ENCODE measurements at places on chromosomes 5 and 9.

DNA sequence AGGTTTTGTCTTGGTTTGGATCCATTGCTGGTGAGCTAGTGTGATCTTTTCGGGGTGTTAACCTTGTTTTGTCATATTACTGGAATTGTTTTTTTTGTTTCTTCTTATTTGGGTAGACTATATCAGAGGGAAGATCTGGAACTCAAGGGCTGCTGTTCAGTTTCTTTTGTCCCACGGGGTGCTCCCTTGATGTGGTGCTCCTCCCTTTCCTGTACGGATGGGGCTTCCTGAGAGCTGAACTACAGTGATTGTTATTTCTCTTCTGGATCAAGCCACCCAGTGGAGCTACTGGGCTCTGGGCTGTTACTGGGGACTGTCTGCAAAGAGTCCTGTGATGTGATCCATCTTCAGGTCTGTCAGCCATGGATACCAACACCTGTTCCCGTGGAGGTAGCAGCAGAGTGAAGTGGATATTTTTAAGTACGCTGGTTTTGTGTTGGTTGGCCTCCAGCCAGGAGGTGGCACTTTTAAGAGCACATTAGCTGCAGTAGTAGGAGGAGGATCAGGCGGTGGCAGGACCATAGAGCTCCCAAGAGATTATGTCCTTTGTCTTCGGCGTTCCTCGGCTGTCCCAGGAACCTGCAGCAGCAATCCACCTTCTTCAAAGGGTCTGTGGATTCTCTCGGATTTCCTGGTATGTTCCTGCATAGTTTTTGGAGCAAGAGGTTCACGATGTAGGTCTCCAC, 27.2 kb downstream of the SCAMP1 start:
- no peak for DNase-seq

GRCh38 chr5:112682621-112683061, 55.0 kb upstream of the APC start:
- no peak for DNase-seq

- DNase-seq = peak; percentile 49
These were observed at the start of the genes GBA2 and RGP1 for GRCh38 chr9:35748858-35749514. Gene GBA2, minus strand, starts transcription at chr9:35749228. Its CDS starts 524 bp downstream, at chr9:35748704. Gene RGP1, plus strand, starts transcription at chr9:35749287. Its CDS starts 469 bp downstream, at chr9:35749756.

GRCh38 chr9:113675475-113675941, 200.6 kb upstream of the ZNF618 start:
- no peak for DNase-seq

DNA sequence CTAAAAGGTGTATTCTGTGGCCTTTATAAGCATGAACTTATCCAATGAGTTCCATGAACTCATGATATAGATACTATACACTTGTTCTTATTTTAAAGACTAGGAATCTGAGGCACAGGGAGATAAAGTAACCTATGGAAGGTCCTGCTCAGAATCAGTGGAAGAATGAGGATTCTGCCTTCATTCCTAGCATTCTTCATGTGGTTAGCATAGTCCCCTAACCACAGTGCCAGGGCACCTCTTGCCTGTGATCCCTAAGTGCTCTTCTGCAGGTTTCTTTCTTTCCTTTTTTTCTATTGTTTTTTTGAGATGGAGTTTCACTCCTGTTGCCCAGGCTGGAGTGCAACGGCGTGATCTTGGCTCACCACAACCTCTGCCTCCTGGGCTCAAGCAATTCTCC, 174.1 kb downstream of the C9orf152 start:
- no peak for DNase-seq

GRCh38 chr9:27856054-27856453, 282.8 kb upstream of the C9orf72 start:
- DNase-seq = no peak

DNA sequence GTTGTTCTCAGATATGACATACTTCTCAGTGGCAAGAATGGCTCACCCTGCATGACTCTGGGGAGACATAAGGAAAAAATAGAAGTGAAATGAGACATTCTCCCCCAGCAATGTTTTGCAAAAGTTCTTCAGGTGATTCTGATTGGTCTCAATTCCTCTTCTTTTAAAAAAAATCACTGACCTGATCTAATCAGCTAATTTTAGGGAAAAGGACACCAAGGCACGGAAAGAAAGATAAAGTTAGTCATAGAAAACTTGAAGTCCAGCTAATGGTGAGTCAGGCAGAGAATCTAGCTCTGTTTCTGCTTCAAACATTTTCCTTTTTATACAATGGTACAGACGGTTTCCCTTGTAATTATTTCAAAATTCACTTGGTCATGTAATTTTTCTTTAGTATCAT, 1018.9 kb upstream of the ARRDC3 start:
- no peak for DNase-seq

DNA sequence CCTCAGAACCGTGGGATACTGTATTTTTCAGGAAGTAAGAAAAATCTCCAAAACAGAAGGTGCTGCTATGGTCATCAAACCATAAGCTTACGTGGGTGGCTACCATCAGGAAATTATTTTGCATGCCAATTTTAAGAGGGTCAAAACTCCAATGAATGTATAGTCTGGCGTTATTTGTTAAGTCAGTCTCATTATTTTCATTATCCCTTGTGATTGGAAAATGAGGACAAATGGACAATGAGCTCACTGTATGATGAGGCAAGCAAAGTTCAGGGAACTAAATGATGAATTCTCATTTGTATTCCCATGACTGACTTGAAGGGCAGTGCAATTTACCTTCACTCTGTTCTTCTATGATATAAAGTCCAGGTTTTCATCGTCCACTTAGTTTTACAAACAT, 17.6 kb downstream of the PUM3 start:
- DNase-seq = no peak

DNA sequence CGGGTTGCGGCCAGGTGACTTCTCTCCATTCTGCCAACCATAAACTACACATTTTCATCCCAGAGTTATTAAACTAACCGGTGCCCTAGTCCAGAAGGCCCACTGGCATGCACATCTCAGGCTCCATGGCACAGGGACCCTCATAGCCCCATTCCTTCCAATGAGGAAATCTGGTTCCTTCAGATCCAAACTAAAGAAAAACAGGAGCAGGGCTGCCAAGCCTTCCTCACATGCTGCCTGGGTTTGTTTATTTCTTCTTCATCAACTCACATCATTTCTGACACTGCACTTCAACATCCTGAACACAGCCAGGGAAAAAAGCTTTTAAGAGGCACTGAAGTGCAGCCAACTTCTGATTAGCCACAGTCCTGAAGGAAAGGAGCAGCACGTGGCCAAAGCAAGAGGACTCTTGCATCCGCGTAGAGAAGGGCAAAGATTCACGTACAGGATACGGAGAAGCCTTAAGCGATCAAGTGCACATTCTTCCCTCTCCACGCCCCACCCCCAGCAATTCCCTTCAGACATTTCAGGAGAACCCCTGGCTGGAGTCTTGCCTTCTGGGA, 22.5 kb downstream of the LHFPL2 start:
- DNase-seq = no peak

GRCh38 chr5:57442080-57442839, 40.4 kb downstream of the ACTBL2 start:
- DNase-seq = no peak

GRCh38 chr5:58133631-58134296, 326.1 kb downstream of the PLK2 start:
- DNase-seq = no peak

GRCh38 chr5:73902327-73903051, 276.5 kb downstream of the ARHGEF28 start:
- DNase-seq = peak; percentile 18

DNA sequence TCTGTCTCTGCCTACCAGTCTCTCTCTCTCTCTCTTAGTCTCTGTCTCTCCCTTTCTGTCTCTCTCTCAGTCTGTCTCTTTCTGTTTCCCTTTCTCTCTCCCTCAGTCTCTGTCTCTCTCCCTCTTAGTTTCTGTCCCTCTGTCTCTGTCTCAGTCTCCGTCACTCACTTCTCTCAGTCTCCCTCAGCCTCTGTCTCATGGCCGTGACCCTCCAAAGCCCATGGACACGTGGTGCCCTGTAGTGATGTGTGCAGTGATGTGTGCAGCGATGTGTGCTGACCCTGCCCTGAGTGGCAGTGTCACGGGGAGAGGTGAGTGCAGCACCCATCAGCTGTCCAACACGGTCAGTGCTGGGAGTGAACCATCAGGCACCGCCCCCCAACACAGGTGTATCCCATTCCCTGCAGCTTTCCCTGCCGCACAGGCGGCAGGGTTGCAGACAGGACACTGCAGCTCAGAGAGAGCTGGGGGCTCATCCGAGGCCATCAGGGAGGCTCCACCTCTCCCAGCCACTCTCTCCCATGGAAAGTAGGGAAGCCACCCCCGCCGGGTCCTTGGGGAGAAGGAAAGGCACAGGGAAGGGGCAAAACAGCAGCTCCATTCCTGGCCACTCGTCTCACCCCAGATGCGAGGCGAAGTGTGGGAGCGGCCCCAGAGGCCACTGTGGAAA, 794 bp upstream of the LRRC14B start:
- DNase-seq = no peak

GRCh38 chr9:129547063-129547462, 73.8 kb downstream of the C9orf50 start:
- DNase-seq = no peak

DNA sequence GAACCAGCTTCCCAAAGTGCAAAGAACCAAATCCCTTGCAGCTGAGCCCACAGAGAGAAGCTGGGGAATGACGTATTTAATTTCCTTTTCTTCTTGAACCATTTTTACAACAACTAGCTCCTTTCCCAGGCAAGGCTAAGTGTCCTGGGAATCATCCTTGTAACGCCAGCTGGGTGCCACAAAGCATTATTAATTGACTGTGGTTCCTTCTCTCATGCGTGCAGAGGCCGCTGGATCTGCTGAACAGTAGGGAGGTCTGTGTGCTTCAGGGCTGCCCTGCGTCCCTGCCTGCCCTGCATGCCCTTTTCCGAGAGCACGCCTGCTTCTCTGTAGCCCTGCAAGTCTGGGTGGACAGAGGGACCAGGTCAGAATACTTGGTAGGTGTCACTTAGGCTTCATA, 124.1 kb upstream of the OTULINL start:
- no peak for DNase-seq

GRCh38 chr9:34982361-34982760, 7.2 kb upstream of the DNAJB5 start:
- no peak for DNase-seq

GRCh38 chr5:92364986-92365550, 982.0 kb upstream of the ARRDC3 start:
- DNase-seq = no peak

DNA sequence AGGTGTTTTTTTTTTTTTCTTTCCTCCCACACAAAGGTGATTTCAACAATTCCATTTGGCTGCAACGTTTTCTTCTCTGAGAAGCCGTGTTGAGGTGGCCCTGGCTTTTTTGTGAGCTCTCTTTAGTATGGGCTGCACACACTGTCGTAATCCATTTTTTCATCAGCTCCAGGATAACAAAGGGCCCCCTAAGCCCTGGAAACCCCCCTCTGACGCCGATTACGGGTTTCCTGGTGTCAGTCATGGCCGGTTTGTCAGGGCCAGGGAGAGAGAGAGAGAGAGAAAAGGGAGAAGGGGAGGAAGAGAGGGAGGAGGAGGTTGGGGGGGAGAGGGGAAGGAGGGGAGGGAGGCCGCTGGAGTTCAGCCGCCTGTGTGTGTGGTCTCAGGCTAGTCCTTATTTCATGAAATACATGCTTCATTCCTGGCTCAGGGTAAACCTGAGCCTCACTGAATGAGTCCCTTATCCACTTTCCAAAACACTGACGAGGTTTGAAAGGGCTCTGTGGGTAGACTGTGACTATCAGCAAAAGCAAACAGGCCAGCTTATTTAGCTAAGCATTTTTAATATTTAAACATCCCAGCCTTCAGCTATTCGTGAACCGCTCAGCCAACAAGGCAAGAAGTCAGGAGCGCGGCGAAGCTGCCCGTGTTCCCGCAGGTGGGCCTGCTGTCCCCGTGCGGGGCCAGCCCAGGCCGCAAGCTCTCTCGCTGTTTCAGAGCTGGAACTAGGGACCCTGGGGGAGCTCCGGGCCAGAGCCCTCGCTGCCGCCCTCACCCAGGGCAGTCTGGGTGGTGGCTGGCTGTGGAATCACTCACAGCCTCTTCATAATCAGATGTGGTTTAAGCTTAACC, 172.8 kb downstream of the ERCC6L2 start:
- no peak for DNase-seq

DNA sequence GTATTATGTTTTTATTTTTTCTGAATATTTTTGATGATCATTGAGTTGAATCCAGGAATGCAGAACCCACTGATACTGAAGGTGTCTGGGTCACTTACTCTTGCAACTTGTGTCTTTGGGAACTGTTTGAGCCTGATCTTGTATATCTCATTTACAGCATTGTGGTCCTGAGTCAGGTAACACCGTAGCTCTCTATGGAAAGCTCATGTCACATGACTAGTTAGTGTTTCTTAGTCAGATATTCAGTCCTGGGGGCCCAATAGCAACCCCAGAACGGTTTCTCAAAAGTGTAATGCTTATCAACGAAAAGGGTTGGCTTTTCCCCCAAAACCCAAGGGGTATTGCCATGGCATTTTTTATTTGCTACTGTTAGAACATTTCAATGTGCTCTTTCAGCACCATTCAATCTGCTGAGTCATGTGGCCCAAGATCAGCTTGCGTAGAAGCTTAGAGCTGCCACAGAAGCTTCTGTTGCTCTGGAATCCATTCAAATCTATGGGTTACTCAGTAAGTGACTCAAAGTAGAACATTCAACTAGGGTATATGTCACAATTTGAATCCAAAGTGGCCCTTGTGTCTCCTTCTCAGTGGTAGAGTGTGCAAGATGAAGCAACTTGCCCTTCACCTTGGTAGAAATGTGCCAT, 12.1 kb upstream of the PTAR1 start:
- DNase-seq = no peak

DNA sequence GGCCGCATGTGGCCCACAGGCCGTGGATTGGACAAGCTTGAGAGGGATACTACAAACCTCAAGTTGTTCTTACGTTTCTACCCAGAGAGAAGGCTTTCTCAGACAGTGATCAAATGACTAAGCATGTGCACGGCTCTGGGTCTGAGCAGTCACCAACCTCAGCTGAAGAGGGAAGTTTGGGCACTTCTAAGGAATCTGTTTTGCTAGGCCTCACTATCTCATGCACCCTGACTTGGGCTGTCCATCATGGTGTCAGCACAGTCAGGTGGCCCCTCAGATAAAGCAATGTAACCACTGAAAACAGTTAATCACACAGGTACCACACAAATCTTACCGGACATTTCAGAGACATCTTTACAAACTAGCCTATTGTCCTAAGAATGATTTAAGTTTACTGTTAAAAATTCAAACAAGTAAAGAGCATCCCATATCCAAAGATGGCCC, 24.6 kb downstream of the CSF2 start:
- no peak for DNase-seq

DNA sequence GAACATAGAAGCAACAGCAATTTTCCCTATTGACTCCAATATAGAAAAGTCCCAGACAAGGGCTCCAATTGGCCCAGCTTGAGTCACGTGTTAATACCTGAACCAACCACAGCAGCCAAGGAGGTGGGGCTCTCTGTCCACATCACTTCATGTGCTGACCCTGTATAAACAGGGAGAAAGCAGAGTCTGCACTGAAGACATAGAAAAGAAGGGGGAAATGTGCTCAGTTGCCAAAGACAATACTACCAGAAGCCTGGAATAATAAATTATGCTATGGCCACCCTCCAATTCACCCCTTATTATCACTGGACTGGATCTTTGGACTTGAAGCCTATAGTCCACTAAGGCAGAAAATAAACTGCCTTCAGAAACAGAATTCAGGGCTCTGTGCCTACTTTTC, 275.4 kb downstream of the EPB41L4A start:
- no peak for DNase-seq

GRCh38 chr5:140418862-140419520, 17.4 kb downstream of the ANKHD1 start:
- no peak for DNase-seq

GRCh38 chr9:134227451-134228411, 63.4 kb upstream of the RNU6ATAC start:
- no peak for DNase-seq

All from activated CD4-positive, alpha-beta T cell treated with anti-CD3 and anti-CD28 coated beads, Interleukin-2, amount 50 U/mL, for 24 hours (primary cell).